Effector memory CD4-positive, alpha-beta T cell (primary cell): ENCODE measurements at places on chromosomes 5 and 9.

DNA sequence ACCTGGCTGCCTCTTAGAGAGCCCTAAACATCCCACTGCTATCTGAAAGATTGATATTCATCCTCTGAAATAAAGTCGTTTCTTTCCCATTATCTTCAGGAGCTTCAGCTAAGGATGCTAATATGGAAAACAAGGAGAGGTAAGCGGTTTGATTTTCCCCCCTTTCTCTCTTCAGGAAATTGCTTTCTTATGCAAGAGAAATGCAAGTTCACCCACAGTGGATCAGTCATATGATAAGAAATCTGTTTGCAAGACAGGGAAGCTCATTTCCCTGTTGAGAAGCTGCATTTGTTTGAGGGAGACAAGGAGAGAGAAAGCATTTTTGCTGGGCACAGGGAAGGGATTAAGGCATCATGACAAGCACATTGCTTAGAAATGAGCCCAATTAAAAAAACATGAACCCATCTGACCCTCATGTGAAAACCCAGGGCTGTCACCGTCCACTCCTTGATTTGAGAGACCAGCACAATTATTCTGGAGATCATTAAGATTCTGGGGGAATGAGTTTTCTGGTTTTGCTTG, 53.7 kb upstream of the BOD1 start:
- no peak for DNase-seq

DNA sequence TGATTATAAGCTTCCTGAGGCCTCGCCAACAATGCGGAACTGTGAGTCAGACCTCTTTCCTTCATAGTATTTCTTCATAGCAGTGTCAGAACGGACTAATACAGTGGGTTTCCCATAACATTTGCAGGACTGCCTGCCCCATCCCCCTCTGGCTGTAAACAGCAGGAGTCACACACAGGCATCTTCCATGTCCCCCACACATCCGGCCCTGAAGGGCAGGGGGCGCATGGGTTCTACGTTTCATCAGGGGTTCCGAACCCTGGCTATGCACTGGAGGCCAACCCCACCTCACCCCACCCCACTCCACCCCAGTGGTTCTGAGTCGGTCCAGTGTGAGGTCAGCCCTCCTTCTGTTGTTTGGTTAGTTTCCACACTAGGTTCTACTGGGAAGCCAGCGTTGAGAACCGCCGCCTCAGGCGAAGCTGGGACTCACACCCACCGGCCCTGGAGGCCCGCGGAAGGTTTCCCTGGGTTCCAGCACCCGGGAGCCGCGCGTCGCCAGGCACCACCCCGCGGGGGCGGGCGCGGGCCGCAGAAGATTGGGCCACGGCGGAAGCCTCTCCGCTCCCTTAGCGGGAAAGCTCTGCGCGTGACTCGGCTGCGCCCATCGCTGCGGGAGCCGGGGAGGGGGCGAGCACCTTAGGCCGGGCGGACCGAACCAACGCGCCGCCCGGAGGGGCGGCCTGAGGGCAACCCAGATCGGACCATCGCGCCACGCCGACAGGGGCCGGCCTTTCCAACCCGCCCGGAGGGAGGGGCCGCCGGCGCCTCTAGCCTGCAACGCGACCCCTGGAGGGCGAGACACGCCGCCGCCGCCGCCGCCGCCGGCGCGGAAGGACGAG, at the start of gene RUSC2:
Gene RUSC2 (plus strand): TSS at position 799 of the 842 bp plus-strand sequence. CDS start 56,411 bp downstream, outside the sequence.
- no peak for DNase-seq

DNA sequence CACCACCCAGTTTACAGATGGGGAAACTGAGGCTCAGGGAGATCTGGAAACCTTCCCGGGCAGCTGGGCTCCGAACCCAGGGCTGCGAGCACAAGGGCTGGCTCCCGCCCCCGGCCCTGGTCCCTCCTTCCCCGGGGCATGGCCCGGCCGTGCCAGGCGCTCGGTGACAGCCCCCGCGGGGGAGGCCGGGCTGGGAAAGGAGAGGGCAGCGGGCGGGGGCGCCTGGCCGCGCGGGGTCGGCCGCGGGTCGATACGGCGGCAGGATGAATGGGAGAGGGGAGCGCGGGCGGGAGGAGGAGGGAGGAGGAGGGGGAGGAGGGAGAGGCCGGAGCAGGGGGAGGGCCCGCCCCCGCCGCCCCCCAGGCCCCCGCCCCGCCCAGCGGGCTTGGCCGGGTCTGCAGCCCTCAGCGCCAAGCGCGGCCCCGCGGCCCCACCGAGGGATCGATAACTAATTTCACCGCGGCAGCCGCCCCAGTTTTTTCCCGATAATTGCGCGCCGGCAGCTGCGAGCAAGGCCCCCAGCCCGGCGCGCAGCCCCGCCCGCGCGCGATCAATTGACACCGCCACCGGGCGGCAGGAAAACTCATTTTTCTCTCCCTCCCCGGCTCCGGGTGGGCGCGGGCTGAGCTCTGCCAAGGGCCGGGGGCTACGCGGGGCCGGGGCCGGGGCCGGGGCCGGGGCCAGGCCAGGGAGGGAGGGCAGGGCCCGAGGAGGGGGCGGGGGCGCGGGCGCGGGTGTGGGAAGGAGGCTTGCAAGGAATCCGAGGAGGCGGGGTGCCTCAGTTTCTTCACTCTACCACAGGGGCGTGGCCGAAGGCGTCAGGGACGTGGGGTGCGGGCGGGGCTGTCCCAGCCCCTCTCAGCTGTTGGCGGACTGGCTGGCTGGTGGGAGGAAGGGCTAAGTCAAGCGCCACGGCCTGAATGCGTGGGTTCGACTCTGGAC, 52.1 kb downstream of the C9orf50 start:
- DNase-seq = no peak

GRCh38 chr5:90941002-90941720, 382.6 kb downstream of the ADGRV1 start:
- DNase-seq = no peak

GRCh38 chr5:71907001-71907588, 188.0 kb downstream of the CARTPT start:
- no peak for DNase-seq

DNA sequence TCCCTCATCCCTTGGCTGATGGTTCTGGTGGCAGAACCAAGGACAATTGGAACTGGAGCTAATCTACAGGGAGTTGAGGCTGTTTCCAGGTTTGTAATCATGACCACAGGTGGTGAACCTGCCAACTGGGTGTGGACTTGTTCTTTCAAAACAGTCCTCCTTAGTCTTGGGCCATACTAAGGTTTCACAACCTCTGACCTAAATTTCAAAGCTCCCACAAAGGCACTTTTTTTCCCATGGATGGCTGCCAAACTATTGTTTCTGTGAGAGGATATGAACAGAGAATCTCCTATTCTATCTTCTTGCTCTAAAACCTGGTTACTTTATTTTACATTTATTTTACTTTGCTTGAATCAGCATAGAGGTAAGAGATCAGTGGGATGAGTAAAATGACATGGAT, 106.5 kb upstream of the IZUMO3 start:
- DNase-seq = no peak

DNA sequence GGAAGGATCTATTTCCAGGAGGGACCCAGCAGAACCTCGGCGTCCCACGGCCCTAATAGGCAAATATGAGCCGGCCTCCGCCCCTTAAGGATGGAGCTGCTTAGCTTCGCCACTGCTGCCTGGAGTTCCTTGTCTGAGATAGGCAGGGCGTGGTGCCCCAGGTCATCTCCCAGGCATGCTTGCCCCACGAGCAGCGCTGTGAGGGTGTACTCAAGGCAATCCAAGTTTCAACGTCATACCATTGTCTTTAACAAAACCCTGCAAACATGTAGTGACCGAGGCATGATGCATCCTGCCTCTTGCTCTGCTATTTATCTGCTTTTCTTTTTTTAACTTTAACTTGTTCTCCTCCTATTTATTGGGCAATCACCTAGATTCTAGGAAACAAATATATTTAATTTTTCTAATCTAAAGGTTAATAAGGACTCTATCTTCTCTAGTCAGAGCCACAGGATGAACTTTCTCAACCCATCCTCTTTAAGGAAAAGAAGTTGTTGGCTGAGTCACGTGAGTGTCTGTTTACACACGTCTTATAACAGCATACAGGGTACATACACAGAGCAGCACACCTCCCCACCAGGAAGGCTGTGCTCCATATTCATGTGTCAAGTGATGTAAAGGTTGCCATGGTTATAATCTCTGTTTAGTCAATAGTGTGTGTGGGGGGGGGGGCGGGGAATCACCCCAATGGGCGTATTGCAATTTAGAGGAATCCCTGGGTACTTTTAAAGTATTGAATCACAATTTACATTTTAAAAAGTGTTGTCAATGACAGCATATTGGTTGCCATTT, 27.3 kb upstream of the ZSWIM6 start:
- DNase-seq = no peak

DNA sequence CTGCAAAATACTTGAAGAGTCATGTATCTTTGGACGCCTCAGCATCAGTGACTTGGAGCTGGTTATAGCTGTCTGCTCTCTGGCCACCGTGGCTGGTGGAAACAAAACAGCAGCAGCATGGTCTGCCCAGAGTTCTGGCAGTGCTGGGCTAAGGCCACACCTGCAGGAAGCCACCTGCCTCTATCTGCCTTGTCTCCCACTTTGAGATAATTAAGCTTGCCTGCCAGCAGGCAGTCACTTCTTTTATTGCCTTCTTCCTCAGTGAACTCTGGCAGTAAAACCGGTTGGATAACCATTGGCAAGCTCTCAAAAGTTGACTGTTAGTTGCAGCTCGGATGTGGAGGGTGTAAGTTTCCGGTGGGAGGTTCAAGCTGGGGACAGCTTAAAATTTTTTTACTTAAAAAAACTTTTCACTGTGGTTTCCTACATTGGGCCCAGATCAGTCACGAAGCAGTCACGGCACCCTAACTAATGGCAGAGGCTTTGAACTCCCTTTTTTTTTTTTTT, 4.9 kb downstream of the SMIM3 start:
- peak; percentile 46 for DNase-seq

DNA sequence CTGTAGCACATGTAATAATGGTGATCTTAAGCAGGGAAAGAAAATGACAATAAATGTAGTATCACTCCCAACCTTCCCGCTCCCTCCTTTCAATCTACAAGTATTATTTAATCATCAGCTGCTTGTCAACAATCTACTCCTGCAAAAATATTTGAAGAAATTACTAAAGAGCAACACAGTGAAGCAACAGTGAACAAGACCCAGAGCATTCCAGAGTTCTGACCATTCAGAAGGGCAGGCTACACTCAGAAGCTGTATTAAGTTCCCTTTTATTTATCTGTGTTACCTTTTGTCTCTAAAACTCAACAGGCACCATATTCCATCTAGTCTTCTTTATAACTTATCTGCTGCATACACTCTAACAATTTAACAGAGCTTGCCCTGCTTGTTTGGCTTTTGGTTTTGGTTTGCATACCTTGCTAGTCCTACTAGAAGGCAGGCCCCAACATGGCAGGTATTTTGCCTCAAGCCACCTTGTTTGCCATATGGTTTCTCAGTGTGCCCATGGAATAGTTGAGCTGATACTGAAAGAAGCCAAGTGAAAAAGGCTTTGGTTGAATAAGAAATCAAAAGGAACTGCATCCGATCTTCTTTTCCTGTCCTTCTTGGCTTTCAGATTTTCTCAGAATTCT, 253.9 kb downstream of the CEMIP2 start:
- no peak for DNase-seq

GRCh38 chr5:59587489-59588337, 305.8 kb downstream of the PDE4D start:
- no peak for DNase-seq

- DNase-seq = peak; percentile 8
These were observed at the start of gene ADRA1B for GRCh38 chr5:159915904-159916840. TSS of gene ADRA1B (plus strand) at chr5:159916482. CDS start at chr5:159916906, 424 bp downstream.

GRCh38 chr5:9500625-9501024, 45.2 kb downstream of the SEMA5A start:
- DNase-seq = no peak

GRCh38 chr9:21817176-21817575, 14.7 kb downstream of the MTAP start:
- DNase-seq = no peak

GRCh38 chr5:159759791-159760290, 156.4 kb upstream of the ADRA1B start:
- no peak for DNase-seq

DNA sequence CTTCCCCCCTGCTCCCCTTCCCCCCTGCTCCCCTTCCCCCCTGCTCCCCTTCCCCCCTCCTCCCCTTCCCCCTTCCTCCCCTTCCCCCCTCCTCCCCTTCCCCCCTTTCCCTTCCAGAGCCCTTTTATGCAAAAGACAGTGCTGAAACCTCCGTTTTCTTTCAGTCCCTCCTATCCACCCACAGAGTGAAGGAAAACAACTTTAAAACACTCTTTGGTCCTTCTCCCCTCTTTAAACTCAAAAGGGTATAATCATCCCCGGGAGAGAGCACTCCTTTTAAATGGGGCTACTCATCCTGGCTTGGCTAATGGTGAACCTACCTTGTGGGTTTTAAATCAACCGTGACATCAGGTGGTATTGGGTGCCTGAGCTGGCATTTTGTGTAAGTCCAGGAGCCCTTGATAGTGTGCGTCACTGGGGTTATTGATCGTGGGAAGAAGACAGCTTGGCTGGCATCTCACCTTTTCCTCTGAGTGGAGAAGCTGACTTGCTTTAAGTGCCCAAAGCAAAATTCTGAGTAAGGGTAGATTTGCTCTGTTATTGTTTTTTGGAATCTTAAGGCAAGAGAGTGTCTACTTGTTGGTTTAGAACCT, 2.7 kb downstream of the LARP1 start:
- peak; percentile 31 for DNase-seq

DNA sequence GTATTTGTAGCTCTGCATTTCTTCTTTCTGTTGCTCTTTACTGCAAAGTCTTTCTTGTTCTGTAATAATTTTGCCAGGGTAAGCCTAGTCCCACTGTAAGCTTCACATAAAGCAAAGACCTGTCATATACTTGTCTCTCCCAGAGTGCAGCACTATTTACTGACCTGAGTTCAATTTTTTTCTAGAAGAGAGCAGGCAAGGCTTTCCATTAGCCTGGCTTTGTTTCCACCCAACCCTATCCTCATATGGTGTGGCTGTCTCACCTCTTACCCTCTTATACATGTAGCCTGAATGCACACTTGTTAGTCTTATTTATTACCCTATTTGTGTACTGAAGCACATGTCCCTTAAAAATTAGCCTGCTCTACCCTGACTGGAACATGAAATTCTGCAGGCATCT, 170.4 kb downstream of the EFNA5 start:
- DNase-seq = no peak

DNA sequence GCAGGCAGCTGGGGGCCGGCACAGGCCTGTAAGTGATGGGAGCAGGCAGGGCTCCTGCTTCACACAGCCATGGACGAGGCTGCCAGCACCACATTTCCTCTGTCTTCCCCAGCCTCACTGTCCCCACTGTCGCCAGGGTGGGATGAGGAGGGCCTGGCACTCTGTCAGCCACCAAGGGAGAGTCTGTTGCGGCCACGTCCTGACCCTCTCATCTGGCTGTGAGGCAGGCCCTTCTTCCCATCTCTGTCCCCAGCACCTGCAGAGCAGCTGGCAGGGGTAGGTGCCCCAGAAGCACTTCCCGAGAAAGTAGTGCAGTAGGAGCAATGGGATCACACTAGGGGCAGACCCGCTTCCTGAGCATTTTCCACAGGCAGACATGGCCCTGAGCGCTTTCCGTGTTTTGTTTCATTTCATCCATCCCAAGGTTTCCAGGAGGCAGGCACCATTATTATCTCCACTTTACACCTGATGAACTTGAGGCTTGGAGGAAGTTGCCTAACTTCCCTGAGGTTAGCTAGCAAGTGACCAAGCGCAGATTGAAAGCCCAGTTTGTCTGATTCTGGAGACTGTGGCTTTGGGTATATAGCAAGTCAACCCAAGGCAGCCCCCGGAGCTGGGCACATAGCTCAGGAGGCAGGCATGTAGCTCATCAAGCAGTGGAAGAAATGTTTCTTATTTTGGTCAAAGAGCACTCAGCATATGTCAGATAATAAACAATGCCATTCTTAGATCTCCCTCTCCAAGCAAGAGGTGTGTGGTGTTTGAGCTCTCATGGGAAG, 202.4 kb downstream of the DAB2IP start:
- DNase-seq = no peak
